KBM-7 (cell line): ENCODE measurements at places on chromosomes 7 and 10.

DNA sequence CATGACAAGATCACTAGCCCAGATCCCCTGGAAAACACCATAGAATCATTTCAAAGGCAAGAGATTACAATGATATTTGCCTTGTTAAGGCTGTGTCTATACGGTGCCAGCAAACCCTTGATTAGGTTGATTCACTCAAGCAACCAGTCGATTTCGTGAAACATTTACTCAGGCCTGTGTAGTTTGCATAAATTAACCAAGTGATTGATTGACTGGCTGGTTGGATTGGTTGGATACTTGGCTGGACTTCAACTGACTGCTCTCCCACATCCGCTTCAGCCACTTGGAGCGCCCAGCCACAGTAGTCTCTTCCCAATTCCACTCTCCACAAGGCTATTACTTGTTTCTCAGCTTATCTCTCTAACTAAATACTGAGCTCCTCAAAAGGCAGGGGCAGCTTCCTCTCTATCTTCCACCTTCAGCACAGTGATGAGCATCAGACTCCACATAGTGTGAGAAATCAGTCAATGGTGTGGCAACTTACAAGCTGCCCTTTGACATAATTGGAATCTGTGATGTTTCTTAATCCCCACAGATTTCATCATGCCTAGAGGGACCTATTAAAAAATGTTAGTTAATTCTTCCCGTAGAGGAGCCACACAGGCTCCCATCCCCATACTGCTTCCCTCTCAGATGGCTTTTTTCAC is 217.4 kb downstream of the GRM8 start:
- DNase-seq, result no peak

- DNase-seq, result no peak
These were observed 6.0 kb downstream of the FXYD4 start for GRCh38 chr10:43377424-43377883.

DNA sequence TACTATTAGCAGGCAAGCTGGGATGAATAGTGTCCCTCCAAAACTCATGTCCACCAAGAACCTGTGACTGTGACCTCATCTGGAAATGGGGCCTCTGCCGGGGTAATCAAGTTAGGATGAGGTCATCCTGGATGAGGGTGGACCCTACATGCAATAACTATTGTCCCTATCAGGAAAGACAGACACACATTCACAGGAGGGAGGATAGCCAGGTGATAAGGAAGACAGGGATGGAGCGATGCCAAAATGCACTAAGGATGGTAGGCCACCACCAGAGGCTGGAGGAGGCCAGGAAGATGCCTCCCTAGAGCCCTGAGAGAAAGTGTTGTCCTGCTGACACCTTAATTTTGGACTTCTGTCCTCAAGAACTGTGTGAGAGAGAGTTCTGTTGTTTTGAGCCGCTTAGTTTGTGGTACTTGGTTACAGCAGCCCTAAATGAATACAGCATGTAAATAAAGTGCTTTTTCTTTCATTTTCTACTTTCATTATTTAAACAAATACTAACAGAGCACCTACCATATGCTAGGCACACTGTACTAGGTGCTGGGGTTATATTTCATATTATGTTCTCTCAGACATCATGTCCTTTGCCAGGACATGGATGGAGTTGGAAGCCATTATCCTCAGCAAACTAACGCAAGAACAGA is 111.9 kb downstream of the USP6NL start:
- DNase-seq, result no peak

DNA sequence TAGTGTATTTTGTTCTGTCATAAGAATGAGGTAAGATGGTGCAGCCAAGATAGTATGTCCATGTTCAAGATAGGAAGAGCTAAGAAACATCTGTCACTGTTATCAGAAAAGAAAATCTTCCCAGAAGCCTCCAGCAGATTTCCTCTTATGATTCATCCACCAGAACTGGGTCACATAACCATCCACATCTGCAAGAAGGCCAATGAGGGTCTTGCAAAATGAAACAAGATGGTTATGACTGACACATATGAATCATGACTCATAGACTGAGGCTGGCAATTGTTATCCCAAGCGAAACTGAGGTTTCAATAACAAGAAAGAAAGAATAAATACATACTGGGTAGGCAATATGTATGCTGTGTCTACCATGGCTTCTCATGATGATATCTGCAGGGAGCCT is 30.3 kb downstream of the CCNJ start:
- peak; percentile 49 for DNase-seq

GRCh38 chr10:31759124-31759798 is 169.4 kb downstream of the ARHGAP12 start:
- DNase-seq, result no peak

- no peak for DNase-seq
These were observed 120.3 kb downstream of the ITIH5 start for GRCh38 chr10:7546385-7546967.

- no peak for DNase-seq
These were observed 195.3 kb downstream of the ZNF438 start for GRCh38 chr10:30836406-30836805.

DNA sequence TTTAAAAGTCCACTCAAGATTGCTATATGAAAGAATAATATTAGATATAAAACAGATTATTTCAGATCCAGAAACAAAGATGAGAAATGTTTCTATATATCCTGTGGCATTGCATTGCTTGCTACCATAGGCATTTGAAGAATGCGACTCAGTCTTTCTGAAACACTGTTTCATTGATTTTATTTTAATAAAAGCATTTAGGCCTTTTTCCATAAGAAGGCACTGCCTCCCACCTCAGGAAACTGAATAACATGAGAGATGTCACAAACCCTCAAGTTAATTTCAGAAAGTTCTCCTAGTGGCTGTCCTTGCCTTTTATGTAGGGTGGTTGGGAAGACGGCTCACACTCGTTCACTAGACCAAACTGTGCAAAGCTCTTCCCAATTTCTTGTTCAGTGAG is 23.3 kb downstream of the PRPS1L1 start:
- DNase-seq, result no peak

DNA sequence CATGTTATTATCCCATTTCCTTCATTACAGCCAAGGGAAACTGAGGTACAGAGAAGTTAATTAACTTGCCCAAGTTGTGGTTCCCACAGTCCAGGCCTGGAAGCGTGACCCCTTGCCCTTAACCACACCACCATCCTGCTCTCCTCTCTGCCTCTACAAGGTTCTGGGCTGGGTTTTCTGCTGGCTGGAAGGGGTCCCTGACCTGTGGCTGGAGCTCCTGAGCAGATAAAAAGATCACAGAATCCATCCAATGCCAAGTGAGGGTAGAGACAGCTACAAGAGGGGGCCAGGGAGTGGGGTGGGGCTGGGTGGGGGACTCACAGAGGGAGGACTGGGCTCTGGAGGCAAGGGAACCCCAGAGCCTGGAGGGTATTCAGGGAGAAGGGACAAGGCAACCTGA is 9.7 kb downstream of the ASB10 start:
- no peak for DNase-seq

DNA sequence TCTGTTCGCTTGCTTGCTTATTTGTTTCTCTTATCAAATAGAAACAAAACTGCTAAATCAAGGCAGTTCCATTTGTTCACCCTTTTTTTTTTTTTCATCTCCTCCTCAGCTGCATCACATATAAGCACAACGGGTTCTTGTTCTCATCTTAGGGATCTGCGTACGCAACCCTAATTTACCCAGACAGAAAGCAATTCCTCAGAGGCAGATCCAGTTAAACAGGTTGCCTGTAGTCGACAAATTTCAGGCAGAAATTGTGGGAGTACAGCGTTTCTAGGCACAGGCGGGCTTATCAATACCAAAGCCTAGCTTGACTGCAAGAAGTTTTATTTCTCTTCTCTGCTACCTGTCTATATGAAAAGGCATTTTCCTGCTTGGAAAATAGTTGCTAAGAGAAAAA is 565.4 kb downstream of the NXPH1 start:
- DNase-seq, result no peak

GRCh38 chr10:60230892-60231291 is 158.8 kb downstream of the ANK3 start:
- DNase-seq, result no peak

- no peak for DNase-seq
These were observed 136.0 kb downstream of the SRI start for GRCh38 chr7:88083883-88084282.

GRCh38 chr7:81926-82756 is 110.2 kb upstream of the FAM20C start:
- no peak for DNase-seq

DNA sequence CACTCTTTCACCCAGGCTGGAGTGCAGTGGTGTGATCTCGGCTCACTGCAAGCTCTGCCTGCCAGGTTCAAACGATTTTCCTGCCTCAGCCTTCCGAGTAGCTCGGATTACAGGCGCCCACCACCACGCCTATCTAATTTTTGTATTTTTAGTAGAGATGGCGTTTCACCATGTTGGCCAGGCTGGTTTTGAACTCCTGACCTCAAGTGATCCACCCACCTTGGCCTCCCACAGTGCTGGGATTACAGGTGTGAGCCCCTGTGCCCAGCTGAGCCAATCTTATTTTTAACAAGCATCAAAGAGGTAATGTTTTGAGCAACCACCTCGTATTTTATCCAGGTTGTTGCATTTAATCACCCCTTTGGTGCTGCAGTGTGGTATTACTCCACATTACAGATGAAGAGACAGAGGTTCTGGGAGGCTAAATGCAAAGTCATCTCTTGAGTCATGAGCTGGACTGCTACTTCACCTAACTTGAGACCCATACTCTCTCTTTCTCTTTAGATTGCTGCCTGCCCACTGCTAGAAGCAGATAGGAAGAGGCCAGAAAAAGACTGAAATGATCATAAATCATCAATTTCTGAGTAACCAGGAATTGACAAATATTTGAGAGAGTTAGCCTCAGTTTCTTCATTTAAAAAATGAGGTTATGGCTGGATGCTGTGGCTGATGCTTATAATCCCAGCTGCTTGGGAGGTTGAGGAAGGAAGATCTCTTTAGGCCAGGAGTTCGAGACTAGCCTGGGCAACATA is 116.2 kb downstream of the CAMK1D start:
- no peak for DNase-seq

GRCh38 chr10:102782673-102783551 is 39.2 kb downstream of the WBP1L start:
- DNase-seq, result no peak

DNA sequence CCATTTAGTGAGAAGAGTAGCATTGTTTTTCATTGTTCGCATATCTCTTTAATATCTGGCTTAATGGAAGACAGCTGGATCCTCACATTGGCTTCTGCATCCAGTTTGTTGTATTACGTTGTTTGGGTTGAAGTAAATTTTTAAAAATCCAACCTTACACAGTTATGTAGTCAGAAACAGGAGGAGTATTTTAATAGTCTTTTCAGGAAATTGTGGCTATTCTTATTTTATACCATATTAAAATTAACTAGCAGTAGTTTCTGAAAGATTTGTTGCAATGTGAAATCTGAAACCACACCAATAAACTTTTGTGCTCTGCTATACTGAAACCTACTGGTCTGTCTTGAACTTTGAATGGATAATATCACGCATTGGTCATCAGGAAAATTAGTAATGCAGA is 27.9 kb downstream of the MYPN start:
- DNase-seq, result no peak

GRCh38 chr7:104442481-104442880 is 114.1 kb downstream of the LHFPL3 start:
- no peak for DNase-seq
